Globus pallidus (tissue), 1 donor: ENCODE measurements at places on chromosomes 4 and X.

DNA sequence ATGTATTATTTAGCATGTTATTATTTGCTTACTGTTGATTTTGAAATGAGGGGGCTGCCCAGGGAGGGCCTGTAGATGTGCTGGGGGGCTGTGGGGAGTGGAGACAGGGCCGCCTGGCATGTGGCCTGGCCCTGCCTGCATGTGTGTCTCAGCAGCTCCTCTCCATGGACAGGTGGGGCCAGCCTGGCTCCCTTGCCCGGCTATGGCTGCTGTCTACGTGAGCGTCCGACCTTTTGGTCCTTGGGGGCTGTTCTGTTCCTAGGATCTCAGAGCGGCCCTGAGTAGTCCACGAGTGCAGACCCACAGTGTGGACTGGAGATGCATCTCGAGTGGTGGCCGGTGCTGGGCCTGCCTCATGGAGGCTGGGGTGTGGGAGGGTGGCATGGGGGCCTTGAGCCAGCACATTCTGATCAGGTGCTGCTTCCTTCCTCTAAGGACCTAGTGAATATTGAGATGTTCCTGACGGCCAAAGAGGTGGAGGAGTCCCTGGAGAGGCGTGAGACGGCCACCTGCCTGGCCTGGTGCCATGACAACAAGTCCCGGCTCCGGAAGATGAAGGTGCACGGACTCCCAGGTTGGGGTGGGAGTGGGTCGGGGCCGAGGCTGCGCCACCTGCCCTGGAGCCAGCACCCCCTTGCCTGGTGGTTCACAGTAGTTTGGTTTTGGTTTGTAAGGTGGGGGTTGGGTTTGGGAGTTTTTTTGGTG is 24.9 kb upstream of the UVSSA start:
- no peak for DNase-seq

- DNase-seq: no peak
These were observed 67.4 kb downstream of the ENPP6 start for GRCh38 chr4:184150102-184150839.

DNA sequence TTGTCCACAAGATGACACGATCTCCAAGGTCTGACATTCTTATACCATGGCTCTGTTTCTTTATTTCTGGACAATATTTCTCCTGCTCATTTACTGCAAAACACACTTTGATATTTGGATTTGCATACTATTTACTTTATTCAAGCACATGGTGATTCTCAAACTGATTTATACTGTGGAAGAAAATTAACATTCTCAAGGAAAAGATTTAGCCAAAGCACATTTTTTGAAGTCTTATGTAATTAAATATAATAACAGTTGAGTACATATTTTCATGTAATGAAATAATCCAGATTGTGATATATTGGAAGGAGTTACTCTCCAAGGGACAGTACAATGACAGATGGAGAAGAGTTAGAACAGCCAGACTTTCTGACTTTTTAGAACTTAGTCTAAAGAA is 155.8 kb upstream of the CT83 start:
- no peak for DNase-seq

GRCh38 chr4:74033739-74034138 is 4.8 kb downstream of the CXCL3 start:
- no peak for DNase-seq

GRCh38 chr4:36274158-36274557 is 7.3 kb upstream of the DTHD1 start:
- no peak for DNase-seq

DNA sequence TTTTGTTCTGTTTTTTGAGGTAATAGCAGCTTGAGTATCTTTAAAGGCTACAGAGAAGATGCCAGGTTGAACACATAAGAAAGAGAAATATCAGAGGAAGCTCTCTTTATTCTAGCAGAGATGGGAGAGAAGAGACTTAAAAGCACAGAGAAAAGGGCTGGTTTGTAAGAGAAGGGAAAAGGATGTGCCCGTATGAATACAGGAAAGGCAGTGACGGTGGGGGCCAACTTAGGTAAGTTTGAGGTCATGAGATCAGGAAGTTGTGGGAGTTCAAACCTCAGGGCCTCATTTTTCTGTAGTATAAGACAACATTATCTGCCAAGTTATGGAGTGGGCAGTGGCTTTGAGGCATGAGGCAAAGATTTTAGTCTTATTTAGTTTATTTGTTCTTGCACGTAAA is 121.3 kb upstream of the S100G start:
- no peak for DNase-seq

- no peak for DNase-seq
These were observed 184.0 kb upstream of the PGRMC2 start for GRCh38 chr4:128471576-128471975.

DNA sequence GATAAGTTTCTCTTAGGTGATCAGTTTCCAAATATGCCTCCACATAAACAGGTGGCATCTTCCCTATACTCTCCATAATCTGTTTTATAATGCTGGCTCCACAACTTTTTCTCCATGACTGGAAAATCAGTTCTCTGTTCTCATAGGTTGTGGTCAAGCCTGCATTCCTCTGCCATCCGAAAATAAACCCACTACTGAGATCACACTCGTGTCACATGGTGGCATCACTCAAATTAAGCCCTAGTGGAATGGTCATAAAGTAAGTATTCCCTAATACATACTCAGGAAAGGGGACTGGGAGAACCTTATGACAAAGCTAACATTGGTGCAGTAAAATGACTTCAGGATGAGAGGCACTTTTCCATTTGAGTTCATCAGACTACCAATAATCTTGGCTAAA is 37.6 kb downstream of the MAGED4B start:
- DNase-seq: no peak

- DNase-seq: no peak
These were observed 30.6 kb downstream of the PCDH19 start for GRCh38 chrX:100379388-100379986.

GRCh38 chr4:100510551-100510950 is 7.3 kb downstream of the EMCN start:
- DNase-seq: no peak

DNA sequence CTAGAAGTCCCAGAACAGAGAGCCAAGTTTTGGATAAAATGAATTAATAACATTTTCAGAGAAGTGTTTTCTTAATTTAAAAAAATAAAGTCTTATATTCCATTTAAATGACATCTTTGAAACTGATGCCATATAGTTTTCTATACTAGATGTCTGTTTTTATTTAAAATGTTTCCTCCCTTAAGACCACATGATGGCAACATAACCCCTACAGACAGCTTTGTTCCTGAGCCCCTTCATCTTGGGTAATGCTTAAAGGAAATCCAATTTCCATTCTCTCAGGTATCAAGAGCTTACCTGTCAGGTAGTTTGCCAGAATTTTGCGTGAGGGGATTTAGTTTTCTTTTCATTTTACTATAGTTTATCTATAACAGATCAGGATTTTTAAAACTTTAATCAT is 181.4 kb upstream of the UGT8 start:
- no peak for DNase-seq

DNA sequence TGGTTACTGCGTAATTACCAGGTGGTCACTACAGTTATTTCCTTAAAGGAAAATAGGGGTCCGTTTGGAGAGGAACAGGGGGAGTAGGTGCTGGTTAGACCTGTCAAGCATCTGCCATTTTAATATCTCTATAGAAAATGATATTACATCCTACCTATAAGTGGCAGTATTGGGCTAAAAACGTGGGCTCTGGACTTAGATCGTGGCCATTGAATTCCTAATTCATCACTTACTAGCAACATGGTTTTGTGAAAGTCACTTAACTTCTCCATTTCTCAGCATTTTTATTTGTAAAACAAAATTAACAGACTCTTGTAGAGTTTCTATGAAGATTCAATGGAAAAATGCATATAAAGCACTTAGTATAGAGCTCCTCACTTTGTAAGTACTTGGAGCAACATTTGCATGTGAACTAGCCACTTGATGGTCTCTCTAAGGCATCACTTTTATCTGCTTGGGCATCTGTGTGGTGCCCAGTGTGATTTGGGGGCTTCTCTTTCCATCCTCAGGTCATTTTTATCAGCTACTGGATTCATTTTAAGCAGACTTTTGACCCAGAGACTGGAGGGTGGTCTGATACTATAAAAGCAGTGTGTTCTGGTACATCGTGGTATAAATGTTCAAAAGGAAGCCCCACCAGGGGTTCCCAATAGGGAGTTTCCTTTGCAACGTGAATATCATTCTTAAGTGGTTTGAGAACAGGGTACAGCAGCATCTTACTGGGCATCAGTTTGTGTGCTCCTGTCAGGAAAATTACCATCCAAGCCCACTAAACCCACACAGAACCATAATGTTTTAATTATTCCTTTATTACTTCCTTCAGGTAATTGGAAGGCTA is 42.7 kb upstream of the RASSF6 start:
- no peak for DNase-seq

GRCh38 chr4:146439437-146439836 is 82.3 kb downstream of the SLC10A7 start:
- DNase-seq: no peak

DNA sequence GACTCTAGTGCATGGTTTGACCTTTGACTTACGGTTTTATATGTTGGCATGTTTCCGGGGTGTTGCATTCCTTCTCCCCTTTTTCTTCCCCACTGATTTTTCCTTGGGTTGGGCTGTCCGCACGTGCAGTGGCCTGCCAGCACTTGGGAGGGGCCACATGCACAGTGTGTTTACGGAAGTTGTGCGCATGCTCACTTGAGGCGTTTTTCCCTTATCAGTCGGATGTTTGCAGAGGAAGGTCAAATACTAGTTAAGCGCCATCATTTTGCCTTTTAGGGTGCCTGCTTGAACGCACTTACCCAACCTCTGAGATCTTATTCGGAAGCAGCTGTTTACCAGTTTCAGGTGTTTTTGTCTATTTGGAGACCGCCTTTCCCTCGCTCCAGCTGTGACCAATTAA is 653.9 kb upstream of the AADAT start:
- no peak for DNase-seq

DNA sequence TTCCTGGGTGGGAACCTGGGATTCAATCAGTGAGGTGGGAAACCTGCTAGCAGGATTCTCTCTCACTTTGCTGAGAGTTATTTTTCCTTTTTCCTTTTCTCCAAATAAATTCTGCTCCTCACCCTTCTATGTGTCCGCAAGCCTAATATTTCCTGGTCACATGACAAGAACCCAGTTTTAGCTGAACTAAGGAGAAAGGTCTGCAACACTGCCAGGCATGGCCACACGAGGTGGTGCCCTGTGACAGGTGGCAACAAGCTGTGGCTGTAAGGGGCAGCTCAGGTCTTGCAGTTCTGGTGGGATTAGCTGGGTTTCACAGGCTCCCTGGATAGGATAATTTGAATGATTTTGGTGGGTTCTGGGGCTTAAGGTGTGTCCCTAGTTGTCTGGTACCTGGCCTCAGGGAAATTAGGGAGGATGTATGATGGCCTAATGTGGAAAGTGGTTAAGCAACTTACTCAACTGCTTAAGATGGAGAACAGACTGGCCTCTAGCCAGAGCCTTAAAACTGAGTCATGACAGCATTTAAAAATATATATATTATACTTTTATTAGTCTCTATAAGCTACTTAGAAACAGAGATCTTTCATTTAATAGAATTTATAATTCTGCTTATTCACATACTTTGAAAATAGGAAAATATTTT is 215.0 kb downstream of the IL15 start:
- DNase-seq: no peak

GRCh38 chr4:76257824-76258223 is 6.3 kb downstream of the FAM47E start:
- peak; percentile 42 for DNase-seq

- no peak for DNase-seq
These were observed 3.0 kb upstream of the SLC2A9 start for GRCh38 chr4:10024303-10024702.

DNA sequence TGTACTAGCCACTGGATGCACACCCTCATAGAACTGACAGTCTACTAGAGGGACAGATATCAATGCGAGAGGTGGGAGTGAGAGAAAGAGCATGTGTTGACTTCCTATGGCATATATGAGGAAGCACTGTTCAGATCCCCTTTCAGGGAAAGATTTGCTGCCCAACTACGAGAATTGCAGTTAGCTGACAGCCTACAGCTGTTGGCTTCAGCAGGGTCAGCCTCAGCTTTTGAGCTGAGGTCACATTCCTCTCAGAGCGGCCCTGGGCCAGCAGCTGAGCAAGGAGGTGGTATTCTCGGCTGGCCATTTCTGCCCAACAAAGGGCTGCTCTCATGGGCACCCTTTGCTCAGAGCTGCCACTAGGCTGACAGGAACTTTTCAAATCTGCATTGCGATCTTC is 580.2 kb downstream of the MID1IP1 start:
- no peak for DNase-seq

- no peak for DNase-seq
These were observed 250.4 kb upstream of the GIMD1 start for GRCh38 chr4:106618956-106619355.

GRCh38 chr4:41189076-41189475 is 25.3 kb downstream of the APBB2 start:
- no peak for DNase-seq

DNA sequence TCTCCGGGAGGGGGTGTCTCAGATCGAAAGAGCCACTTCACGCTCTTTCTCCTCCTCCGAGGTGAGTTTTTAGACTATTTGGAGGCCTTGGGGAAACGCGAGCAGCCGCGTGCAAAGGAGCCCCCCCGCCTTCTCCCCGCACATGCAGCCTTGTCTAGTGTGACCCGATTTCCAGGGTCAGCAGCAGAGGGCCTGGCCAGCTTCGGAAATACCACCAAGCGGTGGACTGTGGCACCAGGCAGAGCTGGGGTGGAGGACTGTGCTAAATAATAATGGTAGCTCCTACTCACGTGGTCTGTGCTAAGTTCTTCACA is 79.3 kb upstream of the BCOR start:
- DNase-seq: no peak
